ENCODE measurements at places on chromosomes 3 and 15.

DNA sequence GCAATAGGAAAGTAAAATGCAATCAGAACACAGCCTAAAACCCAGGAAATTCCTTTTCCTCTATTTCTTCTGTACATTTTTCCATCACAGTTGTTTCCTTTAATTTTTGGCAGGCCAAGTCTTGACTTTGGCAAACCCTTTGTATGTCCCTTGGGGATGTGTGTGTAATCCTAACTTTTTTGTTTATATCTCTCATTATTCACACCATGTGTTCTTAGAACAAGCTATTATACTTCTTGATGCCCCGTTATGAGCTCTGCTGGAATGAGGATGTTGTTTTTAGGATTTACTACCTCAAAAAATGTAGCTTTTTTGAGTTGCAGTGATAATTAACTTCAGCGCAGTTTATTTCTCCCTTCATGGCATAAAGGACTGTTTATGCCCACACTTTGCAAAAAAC, 123.4 kb downstream of the ABI3BP start:
- DNase-seq, result no peak

DNA sequence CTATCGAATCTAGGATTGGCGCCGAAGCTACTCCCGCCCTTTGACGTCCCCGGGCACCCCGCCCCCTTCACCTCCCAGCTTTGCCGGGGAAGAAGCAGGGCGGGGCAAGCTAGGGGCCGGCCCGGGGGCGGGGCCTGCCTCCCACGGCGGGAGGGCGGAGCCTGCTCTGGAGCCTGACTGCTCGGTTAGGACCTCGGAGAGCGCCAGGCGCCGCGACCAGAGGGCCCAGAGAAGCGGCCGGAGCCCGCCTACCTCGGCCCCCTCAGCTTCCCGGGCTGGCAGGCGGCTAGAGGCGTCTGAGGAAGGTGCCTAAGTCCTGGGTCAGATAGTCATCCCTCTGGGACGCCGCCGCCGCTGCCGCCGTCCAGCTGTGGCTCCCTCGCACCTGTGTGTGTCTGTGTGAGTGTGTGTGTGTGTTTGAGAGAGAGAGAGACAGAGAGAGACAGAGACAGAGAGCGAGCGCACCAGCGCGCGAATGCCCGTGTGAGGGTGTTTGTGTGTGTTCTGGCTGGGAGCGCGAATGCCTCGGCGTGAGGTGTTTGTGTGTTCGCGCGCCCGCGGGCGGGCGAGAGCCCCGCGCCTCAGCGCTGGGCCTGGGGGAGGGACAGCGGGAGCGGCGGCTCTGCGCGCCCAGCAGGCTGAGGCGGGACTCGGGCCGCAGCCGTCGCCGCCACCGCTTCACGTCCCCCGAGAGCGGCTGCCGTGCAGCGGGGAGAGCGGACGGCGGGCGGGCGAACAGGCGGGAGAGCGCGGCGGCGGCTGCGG, at the start of gene STXBP5L:
Gene STXBP5L (plus strand): TSS at position 176 of the 765 bp plus-strand sequence. CDS start 1,374 bp downstream, outside the sequence.
- DNase-seq, result peak; percentile 45

DNA sequence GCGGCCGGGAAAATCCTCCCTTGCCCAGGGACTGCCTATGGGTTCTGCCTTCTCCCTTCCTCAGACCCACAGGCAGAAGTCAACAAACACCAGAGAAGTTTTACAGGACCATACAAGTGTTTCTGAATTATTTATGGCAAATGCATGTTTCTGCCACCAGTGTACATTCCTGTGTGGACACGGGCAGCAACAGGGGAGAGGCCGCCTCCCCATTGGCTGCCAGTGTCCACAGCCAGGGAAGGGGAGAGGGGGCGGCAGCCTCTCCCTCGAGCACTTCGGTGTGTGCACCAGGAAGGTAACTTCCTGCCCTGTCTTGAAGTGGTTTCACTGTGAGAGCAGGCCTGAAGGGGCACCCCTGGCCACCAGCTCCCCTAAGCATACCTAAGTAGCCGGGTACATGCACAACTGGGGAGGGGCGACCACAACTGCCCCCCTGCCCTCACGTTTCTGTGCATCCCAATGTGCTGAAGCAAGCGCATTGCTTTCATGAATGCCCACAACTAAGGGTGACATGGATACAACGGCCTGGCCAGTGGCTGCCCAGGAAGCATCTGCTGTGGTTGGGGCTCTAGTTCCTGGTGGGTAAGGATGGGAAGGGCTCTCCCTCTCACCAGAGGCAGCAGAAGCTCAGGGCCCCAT, 14.8 kb upstream of the SHISA5 start:
- DNase-seq, result no peak

DNA sequence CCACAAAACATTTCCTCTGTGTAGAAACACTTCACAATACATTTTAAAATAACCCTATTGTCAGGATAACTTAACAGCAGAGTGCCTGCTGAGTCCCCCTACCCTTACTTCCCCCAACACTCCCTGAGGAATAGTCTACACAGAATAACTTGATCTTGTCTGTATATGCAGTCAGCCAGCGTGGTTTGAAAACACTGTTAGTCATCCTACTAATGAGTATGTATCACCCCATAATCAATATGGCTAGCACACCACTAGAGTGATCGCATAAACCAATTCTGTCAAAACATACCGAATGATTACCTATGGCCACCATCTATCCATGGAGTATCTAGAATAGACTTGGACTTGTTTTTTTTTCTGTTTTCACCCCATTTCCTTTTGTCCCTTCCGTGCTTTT, 152.7 kb upstream of the NECTIN3 start:
- DNase-seq, result no peak

GRCh38 chr15:79970624-79971434, at the start of gene BCL2A1:
TSS of gene BCL2A1 (minus strand) at chr15:79971196. CDS start at chr15:79971119, 77 bp downstream.
- peak; percentile 65 for DNase-seq

- no peak for DNase-seq
Measured at GRCh38 chr3:32471246-32471645, 31.4 kb downstream of the CMTM6 start.

DNA sequence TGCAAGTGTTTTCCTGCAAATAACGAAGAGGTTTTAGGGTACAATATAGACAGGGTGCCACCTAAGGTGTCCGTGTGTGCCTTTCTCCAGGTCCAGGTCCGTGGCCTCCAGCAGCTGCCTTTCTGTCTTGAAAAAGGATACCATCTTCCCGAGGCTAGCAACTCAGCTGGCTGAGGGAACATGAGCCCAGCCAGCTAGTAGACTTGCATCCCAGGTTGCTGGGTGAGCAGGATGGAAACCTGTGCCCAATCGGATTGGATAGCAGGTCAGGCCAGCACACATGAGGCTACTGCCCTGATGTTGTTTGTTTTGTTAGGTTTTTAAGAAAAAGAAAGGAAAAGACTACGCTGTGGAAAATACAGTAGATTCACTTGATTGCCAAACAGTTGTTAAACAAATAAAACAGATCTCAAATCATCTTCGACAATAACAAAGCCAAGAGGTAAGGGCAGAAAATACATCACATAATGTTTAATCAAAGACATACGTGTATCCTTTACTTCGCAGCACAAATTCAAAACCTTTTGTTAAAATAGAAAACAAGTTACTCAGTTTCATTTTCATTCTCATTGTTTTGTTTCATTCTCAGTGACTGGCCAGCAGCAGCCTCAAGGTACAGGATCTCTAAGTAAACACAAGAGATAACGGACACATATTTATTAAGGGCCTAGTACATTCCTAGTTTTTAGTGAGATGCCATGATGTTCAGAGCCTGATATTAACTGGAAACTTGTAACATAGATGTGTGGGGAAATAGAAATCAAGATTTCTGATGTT, 661.2 kb upstream of the NR2F2 start:
- DNase-seq, result no peak

DNA sequence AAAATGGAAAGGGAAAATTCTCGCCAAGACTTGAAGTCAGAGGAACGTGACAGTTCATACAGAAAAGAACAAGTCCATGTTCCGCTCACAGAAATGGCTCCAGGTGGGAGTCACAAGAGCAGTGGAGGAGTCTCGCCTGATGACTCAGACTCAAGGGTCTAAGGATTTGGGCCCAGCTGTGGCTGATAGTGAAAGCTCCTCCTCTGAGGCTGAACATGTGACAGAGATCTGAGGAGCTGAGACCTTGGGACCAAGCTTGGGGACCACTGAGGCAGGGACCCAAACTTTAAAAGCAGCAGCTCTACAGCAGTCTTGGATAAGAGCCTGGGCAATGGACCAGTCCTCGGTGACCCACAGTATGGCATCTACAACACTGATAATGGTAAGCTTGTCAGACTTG, 9.3 kb upstream of the VEPH1 start:
- DNase-seq, result no peak

- no peak for DNase-seq
Measured at GRCh38 chr3:41742121-41742520, 219.8 kb downstream of the ULK4 start.

- no peak for DNase-seq
Measured at GRCh38 chr3:117272274-117272673, 562.7 kb downstream of the TUSC7 start.

- DNase-seq, result no peak
Measured at GRCh38 chr3:48352546-48352945, 19.1 kb upstream of the SPINK8 start.

GRCh38 chr3:39189959-39190269, 2.5 kb downstream of the XIRP1 start:
- peak; percentile 55 for DNase-seq

DNA sequence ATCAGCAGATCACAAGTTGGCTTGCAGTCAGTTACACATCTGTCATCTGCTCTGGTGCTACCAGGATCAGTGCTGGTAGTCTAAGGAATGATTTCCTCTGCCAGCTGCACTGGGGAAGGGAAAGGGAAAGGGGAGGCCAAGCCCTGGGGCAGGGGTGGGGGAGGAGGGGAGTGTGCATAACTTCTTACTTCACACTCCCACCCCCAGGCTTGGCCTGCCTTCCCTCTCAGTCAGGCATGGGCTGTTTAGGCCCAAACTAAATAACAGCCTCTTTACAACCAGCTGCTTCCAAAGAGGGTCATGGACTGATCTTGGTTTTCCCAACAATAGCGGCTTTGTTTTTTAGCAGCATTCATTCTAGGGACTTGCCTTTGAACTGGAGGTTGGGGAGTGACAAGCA, 86.1 kb upstream of the PSMD6 start:
- DNase-seq, result no peak

DNA sequence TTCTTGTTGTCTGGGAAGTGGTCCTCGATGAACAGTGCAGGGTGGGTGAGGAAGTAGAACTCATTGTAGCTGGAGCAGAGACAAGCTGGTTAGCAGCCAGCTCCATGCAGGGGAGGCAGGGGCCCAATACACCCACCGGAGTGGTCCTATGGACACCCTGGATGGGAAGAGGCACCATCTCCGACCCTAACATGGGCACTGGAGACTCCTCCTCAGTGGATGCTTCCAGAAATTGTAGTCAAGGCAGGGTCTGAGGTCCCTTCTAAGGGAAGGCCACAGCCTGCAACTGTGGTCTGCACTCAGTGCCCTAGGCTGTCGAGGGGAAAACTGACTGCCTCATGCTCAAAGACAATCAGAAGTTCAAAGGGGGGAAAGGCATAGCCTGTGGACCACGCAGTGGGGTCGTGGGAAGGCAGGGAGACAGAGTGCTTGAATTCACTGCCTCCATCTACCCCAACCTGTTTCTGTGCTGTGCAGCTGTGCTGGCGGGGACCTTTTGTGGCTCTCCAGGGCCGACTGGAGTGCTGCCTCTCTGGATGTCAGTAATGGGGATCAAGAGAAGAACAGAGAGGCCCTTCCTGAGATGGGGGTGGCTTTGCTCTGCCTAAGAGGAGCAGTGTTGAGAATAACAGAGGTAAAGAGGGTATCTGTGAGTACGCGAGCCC, 41.9 kb downstream of the KY start:
- DNase-seq, result no peak

DNA sequence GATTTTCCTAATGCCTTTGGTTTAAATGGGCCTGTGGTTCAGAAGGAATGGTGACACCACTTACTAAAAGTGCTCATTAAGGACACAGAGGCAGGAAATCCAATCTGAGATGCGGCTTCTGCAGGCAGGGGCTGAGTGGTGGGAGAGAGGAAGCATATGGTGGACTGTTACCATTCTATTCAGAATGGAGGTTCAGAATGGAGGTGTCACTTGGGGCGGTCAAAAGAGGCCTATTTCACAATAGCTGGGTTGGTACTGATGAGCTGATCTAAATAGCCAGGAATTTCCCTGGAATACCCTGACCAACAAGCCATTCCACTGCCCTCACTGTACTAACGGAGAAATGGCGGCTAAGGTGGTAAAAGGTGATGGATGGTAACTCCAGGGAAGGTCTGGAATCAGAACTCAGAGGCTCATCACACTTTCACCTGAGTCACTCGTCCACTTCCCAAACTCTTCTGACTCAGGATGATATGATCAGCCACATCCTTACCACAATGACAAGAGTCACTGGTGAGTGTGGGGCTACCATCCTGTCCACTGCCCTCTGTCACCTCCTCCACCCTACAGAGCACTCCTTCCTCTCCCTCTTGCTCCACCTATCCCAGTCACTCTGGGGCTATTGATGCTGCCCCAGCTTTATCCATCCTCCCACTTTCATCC, 15.7 kb downstream of the RFT1 start:
- DNase-seq, result no peak

DNA sequence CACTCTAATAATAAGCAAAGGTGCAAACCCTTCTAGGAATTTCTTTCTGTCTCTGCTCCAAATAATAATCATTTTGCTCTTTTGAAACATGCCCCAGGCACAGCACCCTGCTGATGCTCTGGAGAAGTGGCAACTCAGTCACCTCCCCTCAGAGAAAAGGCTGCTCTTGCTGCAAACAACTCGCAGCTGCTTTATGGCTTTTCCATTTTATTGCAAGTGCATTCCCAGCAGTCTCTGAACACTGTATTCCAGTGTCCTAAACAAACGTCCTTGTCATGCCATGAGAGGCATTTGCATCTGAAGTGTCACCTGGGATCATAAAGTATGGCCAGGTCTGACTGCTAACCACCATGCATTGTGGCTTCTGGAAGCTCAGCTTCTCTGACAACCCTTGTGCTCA, 358.1 kb upstream of the TRIM42 start:
- no peak for DNase-seq

DNA sequence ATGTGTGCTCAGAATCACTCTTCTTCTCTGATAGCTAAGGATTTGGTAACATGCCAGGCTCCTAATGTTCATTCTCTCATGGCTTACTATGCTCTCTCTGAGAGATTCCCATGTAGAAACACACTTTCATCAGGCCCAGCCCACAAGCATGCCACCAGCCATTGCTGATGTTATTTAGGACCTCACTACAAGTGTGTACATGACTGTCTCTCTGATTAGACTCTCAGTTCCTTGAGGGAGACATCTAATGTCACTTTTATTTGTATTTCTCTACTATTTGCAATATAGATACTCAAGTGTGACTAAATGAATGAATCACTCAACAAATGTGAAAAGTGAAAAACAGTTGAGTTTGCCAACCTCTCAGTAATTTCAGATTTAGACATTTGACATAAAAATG, 84.3 kb upstream of the ARL6 start:
- no peak for DNase-seq
